ENCODE measurements at places on chromosomes 5 and 9. TPM values are rescaled to one million over a fixed set of nuclear protein-coding genes. Genes with fewer than 3 reads are reported as not detected.

GRCh38 chr5:176161431-176161830 lies 76.8 kb upstream of the SIMC1 start:
- no peak for DNase-seq

DNA sequence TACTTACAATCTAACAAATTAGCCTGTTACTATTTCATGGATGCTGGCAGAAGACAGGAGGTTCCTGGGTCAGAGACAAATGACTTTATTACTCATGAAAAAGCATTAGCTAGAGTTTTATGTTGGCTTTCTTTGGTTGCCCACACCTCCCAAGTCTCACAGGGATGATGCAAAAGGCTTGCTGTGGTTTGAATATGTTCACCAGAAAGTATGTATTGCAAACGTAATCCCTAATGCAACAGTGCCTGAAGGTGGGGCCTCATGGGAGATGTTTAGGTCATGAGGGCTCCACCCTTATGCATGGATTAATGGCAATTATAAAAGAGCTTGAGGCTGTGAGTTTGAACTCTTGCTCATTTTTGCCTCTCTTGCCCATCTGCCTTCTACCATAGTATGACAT lies 28.5 kb downstream of the DPYSL3 start:
- DNase-seq, result no peak

- DNase-seq, result no peak
These were observed 1073.0 kb downstream of the MAT2B start for GRCh38 chr5:164578401-164578800.

GRCh38 chr5:164139423-164139822 lies 634.0 kb downstream of the MAT2B start:
- no peak for DNase-seq

DNA sequence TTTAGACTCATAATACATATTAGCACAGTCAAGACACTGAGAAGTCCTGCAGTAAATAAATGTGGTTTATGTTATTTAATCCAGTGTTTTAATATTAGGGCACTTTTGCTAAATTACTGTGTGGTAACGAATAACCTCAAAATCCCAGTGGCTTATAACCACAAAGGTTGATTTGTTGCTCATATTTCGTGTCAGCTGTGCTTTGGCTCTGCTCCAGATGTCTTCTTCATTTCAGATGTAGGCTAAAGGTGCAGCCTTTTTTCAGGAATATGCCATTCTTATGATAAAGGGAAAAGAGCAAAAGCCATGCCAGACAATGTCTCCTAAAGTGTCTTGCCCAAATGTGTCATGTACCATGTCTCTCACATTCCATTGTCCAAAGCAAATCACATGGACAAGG lies 144.8 kb downstream of the BRINP1 start:
- no peak for DNase-seq

GRCh38 chr9:13352451-13352979 lies 73.0 kb upstream of the MPDZ start:
- no peak for DNase-seq

GRCh38 chr5:7251132-7251531 lies 144.8 kb upstream of the ADCY2 start:
- no peak for DNase-seq

- DNase-seq, result no peak
These were observed 630.7 kb upstream of the ACO1 start for GRCh38 chr9:31753756-31754155.

DNA sequence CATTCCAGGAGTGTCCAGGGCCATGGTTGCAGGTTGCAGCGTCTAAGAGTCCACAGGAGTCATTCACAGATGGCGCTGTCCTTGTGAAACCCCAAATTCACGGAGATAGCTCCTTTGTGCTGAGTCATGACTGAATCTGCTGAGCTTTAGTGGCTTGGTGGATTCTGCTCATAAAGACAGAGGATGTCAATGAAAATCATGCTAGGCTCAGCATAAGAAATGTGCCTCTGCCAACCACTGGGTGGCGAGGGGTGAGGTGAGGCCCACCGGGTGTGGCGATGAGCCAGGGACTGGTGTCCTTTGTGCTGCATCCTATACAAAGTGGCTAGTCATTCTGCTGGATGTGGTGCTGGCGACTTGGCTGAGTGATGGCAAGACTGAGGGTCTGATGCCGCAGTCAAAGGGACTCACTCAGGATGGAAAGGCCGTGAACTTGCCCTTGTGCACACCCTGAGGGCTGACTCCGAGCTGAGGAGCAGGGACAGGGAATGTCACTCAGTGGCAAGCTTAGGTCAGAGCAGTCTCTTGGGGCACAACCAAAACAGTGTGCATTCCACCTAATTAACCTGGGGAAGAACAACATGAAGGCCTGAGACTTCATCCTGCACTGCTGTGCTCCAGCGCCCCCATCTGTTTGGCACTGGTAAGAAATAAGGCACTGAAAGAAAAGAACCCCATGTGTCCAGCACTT lies 71.5 kb downstream of the DAP start:
- no peak for DNase-seq

- DNase-seq, result no peak
These were observed 85.1 kb downstream of the YIPF5 start for GRCh38 chr5:144085381-144085780.

- no peak for DNase-seq
These were observed 18.5 kb upstream of the ERMP1 start for GRCh38 chr9:5851445-5851844.

- DNase-seq, result no peak
These were observed 10.7 kb downstream of the PBX3 start for GRCh38 chr9:125757834-125758233.

Gene DBH
- not detected for total RNA-seq

Gene FAM151B
- 3.3 TPM for total RNA-seq

Gene CDC26
- total RNA-seq, result 18.8 TPM

Gene AQP3
- 1,636 TPM for total RNA-seq

Gene NR5A1
- total RNA-seq, result not detected

Gene COL15A1
- total RNA-seq, result 8.0 TPM
